ENCODE measurements at places on chromosomes 16 and 17.

DNA sequence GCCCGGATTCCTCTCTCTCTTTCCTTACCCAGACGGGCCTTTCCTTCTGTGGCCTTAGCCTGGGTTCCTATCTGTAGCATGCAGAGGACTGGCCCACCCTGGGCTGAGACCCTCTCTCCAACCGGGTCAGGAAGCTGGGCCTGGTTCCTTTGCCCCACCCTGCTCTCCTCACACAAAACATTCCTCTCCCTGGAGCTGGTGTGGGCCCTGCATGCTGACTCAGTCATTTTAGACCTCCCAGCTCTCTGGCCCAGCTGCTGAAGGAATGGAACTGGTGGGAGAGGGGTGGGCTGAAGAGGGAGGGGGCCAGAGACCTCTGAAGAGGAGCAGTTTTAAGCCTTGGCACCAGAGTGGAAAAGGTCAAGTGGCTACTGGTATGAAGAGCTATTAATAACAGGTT is 957 bp downstream of the MYL4 start:
- DNase-seq, result no peak

- peak; percentile 91 for DNase-seq
Measured at GRCh38 chr16:84603140-84603816, 14.6 kb downstream of the COTL1 start.

GRCh38 chr17:76542984-76543383 is 3.1 kb downstream of the PRCD start:
- peak; percentile 57 for DNase-seq

DNA sequence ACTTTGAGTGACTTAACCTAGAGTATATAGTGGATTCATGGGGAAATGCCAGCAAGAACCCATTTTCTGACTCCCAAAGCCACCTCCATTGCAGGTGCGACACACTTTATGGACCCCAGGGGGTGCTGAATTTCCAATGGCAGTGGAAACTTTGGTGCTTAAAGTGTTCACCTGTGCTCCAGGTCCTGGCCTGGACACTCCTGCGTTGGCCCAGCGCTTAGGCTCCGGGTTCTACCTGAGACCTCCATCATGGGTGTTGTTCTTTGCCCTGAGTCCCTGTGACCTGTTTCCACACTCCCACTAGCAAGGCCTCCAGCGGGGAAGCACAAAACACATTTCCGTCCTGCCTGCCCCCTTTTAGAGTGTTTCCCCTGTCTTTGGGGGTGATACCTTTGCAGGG is 3.0 kb downstream of the CCNF start:
- peak; percentile 36 for DNase-seq

DNA sequence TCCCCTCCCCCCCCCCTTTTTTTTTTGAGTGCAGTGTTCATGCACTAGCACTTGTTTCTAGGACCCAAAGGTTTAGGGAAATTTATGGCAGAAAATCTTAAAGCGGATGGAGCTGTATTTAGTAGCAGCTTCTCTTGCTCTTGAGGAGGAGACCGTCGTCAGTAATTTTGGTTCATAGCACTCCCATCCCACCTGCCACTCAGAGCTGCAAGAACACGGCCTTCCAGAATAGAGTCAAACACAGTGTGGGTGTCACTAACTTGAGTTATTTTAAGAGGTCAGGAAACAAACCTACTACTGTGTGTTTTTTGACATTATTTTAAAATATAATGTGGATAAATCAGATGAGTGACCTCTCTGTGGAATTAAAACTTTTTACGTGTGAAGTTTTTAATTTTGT is 37.3 kb downstream of the SEC14L1 start:
- no peak for DNase-seq

- DNase-seq, result no peak
Measured at GRCh38 chr17:45366691-45367090, 49.9 kb upstream of the MAP3K14 start.

Measured in spleen (tissue), 13 donors.